ENCODE measurements at places on chromosomes 12 and 14.

DNA sequence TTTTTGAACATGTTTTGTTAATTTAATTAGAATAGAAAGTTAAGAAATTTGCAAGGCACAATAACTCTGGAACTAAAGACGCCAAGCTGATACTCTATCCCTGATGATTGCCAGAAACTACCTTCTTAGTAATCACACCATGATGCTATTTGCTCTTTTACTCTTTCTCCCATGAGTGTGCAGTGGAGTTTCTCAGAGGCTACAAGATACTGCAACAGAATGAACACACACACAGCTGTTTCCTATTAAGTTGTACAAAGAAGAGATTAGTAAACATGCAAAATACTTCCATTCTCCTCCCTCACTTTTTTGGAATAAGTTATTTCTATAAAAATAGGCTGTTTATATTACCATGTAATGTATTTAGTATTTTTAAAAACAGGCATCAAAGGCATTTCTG lies 1367.5 kb downstream of the AACS start:
- DNase-seq, result no peak

DNA sequence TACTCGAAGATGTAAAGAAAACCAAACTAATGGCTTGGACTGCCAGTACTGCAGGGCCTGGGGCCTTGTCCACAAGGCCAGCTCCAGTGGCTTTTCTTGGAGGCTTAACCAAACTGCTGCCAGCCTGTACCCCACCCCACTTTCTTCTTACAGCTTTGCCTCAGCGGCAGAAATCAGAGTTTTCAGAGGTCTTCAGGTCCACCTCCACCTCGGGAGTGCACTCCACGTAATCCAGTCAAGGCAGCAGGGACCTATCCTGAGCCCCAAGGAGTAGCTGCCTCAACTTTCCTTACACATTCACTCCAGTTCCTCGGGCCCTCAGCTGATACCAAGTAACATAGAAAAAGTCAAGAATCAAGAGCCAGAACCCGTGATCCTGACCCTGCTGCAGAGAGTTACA lies 19.6 kb downstream of the PRMT8 start:
- DNase-seq, result no peak

DNA sequence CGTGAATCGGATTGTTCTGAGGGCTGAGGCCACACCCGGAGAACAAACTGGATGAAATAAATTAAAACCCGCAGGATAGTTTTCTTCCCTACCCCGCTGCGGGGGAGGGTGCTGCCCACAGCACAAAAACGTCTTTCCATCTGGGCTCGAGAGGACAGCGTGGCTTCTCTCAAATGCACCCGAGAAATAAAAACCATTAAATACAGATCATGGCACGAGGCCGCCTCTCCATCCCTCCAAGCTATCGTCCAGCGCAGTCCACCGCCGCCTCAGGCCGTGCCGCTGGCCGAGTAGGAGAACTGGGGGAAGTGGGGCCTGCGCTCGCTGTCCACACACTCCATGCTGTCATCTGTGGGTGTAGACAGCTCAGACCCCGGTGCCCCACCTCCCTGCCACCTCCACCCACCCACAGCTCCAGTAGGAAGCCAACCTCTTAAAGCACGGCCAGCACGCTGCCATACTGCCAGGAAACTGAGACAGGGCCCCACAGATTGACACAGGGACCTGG lies 17.2 kb downstream of the SIVA1 start:
- no peak for DNase-seq

DNA sequence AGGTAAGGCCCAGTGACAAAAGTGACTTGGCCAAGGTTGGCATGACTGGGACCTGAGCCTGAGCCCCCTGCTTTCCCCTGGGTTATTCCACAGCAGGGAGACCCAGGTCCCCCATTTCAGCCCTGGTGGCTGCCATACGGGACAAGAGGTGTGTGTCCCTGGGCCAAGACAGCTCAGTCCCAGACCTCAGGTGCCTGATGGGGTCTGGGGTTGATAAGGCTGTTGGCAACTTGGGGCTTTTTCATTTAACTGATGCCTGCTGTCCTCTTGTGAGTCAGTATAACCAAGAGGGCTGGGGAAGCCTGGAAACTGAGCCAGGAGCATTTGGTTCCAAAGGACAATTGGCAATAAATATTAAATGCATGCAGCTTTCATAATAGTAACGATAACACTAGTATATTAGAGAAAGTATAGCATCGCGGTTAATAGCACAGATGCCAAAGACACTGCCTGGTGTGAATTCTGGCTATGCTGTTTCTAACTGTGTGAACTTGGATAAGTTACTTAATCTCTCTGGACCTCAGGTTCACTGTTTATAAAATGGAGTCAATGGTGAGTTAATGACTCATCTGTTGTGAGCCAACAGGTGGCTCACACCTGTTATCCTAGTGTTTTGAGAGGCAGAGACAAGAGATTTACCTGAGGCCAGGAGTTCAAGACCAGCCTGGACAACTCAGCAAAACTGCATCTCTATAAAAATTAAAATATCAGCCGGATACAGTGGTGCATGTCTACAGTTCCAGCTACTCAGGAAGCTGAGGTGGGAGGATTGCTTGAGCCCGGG lies 898 bp downstream of the SDSL start:
- DNase-seq, result no peak

- DNase-seq, result no peak
These were observed 85.1 kb downstream of the DIP2B start for GRCh38 chr12:50589650-50590435.

GRCh38 chr14:100785338-100785615 lies 40.6 kb upstream of the MEG3 start:
- DNase-seq, result no peak

- no peak for DNase-seq
These were observed 140.8 kb downstream of the PTCSC3 start for GRCh38 chr14:36035675-36036074.

GRCh38 chr14:104322531-104323366 lies 184.4 kb downstream of the KIF26A start:
- DNase-seq, result no peak

All from right kidney (tissue), 9 donors.